ENCODE measurements at places on chromosomes 4 and X.

- no peak for DNase-seq
Observed at GRCh38 chrX:4579480-4579879, 866.0 kb upstream of the PRKX start.

- DNase-seq, result no peak
Observed at GRCh38 chrX:53073115-53073586, 9.0 kb upstream of the TSPYL2 start.

DNA sequence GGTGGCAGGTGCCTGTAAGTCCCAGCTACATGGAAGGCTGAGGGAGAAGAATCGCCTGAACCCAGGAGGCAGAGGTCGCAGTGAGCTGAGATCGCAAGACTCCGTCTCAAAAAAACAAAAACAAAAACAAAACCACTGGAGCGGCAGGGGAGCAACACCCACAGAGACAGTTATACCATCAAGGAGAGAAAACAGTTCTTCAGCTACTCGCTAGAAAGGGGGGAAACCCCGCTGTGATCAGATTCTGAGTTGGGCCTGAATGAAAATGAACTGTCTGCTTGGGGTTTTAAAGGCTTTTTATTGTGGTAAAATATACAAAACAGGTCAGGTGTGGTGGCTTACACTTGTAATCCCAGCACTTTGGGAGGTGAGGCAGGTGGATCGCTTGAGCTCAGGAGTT, 16.8 kb upstream of the IRAK1 start:
- no peak for DNase-seq

- DNase-seq, result no peak
Observed at GRCh38 chr4:85426366-85426765, 48.6 kb upstream of the ARHGAP24 start.
